ENCODE measurements at places on chromosomes 5 and 9.

GRCh38 chr5:73273379-73274050 is 100.5 kb downstream of the TMEM174 start:
- no peak for DNase-seq

DNA sequence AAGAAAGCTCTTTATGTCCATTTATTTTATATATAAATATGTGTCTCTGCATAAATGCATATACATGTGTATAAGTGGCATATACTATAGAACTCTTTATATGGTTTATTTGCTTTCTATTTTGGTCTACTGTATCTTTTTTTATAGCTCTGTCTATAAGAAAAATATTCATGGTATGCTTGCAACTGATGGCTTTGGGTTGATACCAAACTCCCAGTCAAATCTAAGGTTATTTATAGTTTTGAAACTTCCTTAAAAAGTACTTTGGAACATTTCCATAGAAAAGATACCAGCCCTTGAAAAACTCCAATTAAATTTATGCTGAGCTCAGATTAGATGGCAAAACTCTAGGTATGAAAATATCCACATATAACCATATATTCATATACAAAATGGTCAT is 120.0 kb upstream of the KLF9 start:
- no peak for DNase-seq

GRCh38 chr9:124795881-124796431 is 19.0 kb downstream of the OLFML2A start:
- DNase-seq: no peak

- no peak for DNase-seq
Measured at GRCh38 chr9:3023449-3023848, 179.6 kb upstream of the PUM3 start.

- DNase-seq: no peak
Measured at GRCh38 chr5:73985145-73985544, 359.1 kb downstream of the ARHGEF28 start.

DNA sequence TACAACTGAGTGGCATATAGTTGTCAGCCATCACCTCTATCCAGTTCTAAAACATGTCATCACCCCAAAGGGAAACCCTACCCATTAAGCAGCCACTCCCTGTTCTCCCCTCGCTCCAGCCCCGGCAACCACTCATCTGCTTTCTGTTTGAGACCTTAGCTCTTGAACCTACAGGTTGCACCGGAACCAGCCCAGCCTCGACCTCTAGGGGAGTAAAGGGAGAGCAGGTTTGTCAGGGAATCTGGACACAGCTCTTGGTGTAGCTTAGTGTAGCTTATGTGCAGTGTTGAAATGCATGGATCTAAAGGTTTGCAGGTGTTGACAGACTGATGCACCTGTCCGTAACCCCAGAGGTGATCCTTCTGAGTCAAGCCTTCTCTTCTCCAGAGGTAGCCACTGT is 30.0 kb downstream of the NEURL1B start:
- DNase-seq: no peak
